ENCODE measurements at places on chromosomes 5 and 9.

DNA sequence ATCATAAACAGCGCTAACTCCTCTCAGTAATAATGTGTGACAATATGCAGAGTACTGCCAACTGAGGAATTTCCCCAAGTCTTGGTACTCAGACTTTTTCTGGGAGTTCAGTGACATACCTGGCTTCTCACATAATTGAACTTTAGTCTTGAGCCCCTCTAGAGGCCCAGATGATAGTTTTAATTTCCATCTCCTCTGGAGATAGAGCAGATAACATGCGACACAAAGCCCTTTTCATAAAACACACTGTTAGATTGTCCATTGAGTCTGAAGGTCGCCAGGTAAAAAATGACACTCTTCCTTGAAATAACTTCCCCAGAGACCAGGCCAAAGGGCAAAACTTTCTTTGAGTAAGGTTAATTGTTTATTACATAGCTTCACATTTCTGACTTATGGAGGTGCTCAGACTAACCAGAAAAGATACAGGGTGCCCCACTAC, 476.0 kb downstream of the RASEF start:
- DNase-seq, result no peak

DNA sequence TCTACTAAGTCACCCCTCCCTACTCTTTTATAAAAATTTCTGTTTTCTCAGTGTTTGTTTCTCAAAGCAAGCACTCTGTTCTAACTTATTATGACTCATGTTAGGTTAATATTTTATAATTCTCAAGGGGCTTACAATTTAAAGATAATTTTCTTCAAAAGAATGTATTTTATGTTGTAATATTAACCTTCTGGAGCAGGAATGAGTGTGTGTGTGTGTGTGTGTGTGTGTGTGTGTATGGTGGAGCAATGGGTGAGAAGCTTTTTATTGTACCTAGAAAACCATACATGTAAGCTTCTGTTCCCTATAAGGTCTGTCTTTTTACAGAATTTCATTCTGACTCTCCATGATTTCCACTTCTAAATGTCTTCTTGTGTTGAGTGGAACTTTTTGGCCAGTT, 63.0 kb downstream of the PBX3 start:
- DNase-seq, result no peak

GRCh38 chr5:53386341-53386740, 94.1 kb upstream of the FST start:
- no peak for DNase-seq

DNA sequence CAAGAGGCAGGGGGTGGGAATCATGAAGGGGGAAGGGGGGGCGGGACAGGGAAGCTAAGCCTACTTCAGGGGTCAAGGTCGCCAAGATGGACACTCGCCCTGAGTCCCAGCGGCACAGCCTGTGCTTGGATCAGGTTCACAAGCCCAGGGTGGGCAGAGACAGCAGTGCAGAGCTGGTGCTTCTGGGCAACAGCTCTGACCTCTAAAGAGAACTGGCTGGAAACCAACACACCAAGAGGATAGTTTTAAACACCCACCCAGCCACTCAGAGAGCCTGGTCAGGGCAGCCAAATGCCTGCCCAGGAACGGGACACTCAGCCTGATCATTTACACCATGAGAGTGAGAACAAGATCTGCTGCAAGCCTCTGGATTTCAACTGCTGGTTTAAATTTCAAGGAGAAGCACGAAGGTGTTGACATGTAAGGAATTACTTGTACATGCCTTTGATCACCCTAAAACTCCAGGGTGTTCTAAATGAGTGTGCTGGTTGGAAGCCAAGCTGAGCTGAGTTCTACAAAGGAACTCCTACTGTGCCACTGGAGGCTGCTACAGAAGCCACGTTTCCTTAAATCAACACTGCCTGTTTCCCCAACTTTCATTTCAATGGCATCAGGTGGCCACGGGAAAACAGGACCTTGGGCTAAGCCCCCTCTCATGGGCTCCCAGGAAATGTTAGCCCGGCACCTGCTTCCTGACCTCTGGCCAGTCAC, 91.5 kb downstream of the TTLL11 start:
- DNase-seq, result no peak

DNA sequence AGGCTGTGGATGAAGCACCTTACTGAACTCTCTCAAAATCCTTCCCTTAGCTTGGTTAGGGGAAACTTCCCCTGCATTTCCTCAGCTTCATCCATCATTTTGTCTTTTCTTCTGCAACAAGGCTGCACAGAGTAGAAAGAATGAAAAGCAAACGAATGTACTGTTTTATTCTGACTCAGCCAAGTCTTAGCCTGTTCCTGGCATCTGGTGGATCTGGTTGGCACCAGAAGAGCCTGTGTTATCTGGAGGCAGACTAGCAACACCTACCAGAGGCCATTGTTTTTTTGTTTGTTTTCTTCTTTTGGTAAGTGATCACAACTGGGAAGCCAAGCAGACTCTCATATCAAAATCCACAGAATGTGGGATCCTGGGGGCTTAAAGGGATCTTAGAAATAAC, 200.7 kb downstream of the FANCC start:
- no peak for DNase-seq

DNA sequence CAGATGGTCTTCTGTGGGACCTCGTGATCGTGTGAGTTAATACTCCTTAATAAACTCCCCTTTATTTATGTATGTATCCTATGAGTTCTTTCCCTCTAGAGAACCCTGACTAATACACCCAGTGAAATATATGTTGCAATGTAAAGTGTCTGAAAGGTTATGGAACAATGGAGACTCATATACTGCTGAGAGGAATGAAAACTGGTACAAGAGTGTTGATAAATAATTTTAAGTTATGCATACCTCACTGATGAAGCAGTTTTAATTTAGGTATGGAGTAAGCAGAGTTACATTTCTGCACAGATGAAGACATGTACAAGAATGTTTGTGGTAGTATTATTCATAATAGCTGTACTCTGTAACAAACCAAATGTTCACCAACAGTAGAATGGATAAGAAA, 438.3 kb downstream of the TAF11L14 start:
- DNase-seq, result no peak

DNA sequence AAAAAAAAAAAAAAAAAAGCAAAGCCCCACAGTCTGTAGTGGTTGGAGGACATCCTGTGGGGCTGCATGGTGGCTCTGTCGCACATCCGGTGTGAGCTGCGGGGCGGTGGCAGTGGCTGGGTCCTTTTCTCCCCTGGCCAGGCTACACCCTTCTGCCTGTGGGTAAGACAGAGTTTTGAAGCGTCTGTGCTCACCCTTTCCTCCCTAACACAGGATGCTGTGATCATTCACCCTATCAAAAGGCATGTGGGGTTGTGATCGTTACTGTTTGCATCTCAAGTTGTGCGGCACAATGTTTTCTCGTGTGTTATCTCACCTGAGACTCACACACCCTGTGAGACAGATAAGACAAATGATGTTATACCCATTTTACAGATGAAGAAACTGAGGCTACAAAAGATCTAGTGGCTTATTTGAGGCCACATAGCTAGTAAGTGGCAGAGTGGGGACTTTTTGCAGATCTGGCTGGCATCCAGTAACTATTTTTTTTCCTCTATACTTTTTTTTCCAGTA, 17.5 kb downstream of the IRF1 start:
- no peak for DNase-seq

- DNase-seq, result no peak
These were observed 22.0 kb upstream of the SCGB3A1 start for GRCh38 chr5:180613188-180613813.

- DNase-seq, result no peak
These were observed 181.6 kb downstream of the TRIM36 start for GRCh38 chr5:114988096-114988495.

GRCh38 chr5:149798466-149798865, 68.4 kb downstream of the PPARGC1B start:
- no peak for DNase-seq

GRCh38 chr5:57383093-57383861, 99.3 kb downstream of the ACTBL2 start:
- no peak for DNase-seq

DNA sequence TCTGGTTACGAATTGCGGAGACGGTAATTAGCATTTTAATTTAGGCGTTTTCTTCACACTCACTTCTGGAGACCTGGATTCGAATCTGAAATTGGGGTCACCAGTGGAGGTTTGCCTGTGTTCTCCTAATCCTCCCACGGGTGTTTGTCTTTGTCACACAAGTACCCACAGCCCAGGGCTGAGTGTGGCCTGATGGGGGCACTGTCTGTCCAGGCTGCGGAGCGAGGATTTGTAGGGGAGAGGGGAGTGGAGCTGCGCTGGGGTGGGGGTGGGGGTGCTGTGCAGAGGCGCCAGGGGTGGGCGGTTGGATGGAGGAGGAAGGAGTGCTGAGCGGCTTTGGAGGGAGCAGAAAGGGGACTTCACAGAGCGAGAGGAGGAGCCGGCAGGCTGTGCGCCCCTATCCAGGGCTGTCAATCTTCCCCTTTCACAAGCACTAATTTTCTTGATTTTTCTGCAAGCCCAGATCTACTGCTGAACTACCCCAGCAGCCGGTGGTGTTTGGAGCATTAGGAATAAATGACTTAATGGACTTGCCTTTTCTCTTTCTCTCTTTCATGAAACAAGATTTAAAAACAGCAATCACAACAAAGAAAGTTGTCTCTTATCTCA, 53.1 kb downstream of the TSPAN17 start:
- no peak for DNase-seq

GRCh38 chr5:44842496-44843282, 33.9 kb downstream of the MRPS30 start:
- no peak for DNase-seq

DNA sequence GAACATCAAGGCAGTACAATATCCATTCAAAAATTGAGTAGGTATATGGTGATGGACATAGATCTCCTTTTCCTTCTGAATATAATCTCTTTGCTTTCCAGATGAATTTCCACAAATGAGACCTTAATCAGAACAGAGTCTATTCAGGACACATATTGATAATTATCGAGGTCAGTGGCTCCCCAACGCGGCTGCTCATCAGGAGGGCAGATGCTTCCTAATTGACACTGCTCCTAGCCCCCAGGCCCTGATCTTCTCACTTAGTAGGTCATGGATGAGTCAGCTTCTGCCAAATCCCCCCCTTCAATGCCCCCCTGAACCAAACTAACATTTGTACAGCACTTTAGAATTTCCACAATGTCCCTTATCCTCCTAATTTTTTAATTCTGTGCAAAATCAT, 51.6 kb downstream of the SEMA5A start:
- no peak for DNase-seq

DNA sequence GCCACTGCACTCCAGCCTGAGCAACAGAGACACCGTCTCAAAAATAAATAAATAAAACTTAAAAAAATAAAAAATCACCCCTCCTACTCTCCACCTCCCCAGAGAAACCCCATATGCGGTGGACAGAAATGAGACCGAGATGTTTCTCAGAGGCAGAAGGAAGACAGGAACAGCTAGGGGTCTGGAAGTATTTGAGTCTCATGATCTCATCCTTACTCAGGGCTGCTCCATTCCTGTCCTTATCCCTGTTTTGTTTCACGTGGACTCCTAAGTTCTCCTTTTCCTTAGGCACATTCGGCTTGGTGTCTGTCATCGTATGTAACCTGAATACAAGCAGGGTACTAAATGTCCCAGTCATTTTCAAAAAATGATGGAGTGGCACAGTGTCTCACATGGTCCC, 76.1 kb downstream of the C9orf50 start:
- DNase-seq, result no peak

- DNase-seq, result no peak
These were observed 28.8 kb upstream of the DMAC1 start for GRCh38 chr9:7828334-7828733.

DNA sequence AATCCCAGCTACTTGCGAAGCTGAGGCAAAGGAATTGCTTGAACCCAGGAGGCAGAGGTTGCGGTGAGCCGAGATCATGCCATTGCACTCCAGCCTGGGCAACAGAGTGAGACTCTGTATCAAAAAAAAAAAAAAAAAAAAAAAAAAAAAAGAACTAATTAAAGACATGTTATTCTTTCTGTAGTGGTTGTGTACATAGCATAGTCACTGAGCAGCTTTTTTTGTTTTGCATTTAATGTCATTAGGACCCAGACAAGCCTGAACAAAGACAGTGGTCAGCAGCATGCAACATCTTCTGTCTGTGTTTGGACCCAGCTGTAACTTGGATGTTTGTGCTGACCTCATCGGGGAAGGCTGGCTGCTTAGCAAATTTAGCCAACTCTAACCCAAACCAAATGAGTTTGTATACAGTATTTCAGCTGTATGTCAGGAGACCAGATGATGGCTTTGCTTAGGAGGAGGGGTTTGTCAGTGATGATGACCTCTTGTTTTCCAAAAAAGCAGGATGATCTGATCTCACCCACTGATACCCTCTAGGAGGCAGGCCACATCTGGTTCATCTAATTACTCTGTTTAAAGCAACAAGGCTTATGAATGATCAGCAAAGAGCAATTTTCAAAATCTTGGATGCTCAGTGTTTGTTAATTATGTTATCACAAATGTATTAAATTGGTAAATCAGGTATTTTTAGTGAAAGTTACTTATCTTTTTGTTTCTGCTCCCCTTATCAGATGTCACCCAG, 39.5 kb downstream of the SNCAIP start:
- no peak for DNase-seq

DNA sequence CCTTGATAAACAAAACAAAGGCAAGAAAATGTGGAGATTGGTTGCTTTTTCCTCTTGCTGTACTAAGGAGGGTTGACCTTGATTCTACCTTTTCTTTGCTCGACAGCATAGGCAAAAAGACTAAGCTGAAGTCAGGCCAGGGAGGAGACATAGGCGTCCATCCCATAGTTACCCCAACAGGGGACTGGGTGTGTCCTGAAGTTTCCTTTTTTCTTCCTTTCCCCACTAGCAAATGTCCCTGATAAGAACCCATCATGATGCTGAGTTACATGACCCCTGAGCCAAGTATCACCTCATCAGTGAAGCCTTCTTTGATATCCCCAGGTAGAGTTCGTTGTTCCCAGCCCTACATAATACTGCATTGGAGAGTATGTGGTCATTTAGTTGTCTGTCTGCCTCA, 9.9 kb upstream of the SHROOM1 start:
- no peak for DNase-seq

DNA sequence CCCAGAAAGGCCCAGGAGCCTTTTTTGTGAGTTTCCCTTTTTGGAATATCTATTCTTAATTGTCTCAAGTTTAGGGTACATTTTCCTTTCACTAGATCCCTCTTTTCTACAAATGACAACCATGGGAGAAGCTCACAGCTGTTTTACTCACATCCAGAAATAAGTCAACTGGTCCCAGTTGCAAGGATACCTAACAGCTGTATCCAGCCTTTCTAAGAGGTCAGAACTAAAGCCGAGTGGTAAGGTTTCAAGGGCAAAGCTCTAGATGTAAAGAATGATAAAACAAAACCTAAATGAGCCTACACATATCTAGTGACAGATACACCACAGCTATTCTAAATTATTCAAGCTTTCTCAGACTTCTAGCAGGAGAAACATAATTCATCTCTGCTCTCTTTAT, 4.4 kb downstream of the FGF10 start:
- DNase-seq, result no peak

- DNase-seq, result peak; percentile 47
These were observed 44.7 kb upstream of the DMAC1 start for GRCh38 chr9:7844242-7844641.

DNA sequence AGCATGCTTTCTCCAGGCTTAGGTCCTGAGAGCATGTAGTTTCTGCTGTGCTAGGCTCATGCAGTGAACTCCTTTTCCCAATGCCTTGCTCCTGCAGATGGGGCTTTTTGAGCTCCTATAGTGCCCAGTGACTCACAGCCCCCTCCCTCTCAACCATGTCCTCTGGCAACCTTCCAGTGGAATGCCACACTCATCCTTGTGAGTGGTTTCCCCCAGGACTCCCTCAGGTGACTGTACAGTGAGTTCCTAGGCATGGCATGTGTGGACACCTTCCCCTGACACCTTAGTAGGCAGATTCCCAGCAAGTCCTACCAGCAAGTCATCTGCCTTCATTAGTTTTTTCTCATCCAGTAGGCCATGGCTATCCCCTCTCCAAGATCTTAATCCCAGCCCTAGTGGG, 72.4 kb upstream of the CXCL14 start:
- no peak for DNase-seq

Data from HL-60 (cell line).